ENCODE measurements at places on chromosomes 2 and 18.

- DNase-seq, result no peak
Observed at GRCh38 chr18:21074336-21075323, 37.0 kb downstream of the ROCK1 start.

DNA sequence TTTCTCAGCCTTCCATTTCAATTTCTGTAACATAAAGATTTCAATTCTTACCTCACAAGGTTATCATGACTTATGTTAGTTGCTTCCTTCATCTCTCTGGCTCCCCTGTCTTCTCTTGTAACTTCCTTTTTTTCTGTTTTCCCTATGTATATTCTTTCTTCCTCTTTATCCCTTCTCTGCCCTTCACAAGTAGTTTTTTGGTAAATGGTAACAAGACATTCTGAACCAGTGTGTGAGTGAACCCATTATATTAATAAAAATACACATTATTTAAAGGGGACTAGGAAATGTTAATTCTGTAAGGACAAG, 8.4 kb downstream of the ACSL3 start:
- DNase-seq, result no peak

GRCh38 chr2:113777371-113777770, 20.9 kb upstream of the SLC35F5 start:
- DNase-seq, result no peak

DNA sequence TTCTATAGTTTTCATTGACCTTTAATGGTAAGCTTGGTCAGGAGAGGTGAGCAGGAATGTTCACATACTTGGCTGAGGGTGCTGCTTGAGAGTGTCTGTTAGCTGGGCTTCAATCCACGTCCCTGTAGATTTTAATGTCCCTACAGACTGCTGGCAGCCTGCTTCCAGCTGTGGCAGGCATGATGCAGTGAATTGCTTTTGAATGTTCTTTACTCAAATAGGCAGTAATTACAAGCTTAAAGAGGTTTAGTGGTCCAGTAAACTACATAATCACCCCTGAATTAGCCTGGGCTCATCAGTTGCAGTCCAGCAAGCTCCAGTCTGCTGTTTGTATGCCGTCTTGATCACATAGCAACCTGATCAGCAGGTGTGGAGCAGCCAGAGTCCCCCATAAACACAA, 102.1 kb downstream of the MEIS1 start:
- no peak for DNase-seq

DNA sequence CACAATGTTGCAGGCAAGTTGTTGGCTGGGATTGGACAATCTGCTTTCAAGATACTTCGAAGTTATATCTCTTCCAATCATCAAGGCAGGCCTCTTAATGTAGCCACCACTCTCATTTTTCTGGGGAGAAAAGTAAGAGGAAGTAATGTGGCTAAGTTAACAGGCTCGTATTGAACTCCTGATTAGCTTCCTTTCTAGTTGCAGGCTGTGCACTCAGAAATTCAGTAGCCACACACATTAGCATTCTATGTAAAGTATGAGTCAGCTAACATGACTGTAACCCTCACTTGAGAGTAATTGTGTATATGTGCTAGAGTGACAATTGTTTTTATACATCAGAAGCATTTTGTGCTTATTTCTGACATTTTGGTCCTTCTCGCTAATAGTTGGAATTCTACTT, 3.3 kb downstream of the TWSG1 start:
- DNase-seq, result no peak

DNA sequence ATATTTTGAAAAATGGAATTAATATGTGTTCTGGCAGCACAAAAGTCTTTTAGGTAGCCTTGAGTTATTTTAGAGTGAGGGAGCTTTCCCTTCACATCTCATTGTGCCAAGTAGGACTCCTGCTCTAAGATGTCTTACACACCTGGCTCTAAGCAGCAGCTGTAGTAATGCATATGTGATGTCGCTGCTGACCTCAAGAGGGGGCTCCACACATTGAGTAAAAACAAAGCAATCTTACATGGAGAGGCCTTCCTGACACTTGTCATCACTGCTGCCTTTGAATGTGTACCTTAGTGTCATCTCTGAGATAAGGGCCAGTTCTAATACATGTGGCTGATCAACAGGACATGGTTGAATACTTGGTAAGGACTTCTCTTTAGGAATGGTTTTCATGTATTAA, 75.8 kb downstream of the ACTR3 start:
- DNase-seq, result peak; percentile 35

- peak; percentile 44 for DNase-seq
Observed at GRCh38 chr2:187404431-187405110, 43.5 kb downstream of the CALCRL start.

DNA sequence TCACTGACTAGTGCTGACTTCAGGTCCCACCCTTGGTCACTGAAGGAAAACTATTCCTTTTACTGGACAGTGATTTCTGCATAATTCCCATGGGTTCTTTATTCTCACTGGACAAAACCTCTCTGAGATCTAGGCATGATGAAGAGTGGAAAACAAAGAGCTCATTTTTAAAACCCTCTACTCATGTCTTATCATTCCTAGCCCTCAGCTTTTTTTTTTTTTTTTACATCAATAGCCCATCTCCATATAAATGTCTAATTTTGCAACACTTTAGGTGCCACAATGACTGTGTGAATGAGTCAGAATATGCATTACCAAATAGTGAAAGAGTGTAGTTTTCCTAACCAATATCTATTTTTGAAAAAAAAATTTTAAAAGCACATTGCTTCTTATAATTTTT, 74.8 kb downstream of the TCF4 start:
- DNase-seq, result peak; percentile 39

DNA sequence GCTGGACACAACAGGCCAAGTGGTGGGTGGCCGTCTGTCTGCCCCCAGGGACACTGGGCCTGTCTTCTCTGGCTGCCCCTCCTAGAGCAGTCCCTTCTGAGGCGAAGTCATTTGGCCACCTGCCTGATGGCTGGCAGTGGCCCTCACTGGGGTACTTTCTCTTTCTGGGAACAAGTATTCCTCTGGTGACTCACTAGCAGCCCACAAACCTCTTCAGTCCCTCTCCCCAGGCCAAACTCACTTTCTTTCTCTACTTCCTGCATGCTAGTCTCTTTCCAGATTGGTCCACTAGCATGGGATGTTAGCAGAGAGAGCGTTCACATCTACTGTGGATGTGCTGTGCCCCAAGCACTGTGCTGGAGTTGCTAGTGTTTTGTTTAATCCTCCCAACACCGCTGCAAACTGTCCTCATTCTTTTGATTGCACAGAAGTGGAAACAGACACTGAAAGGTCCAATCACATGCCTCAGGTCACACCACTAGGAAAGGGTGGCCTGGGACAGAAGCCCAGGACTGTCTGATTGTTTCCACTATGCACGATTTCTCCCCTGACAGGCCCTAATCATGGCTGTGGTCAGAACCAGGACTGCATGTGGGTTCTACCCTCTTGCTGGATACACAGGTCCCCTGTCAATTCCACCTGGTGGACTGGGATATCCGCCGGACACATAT, 5.2 kb downstream of the DYSF start:
- peak; percentile 48 for DNase-seq

DNA sequence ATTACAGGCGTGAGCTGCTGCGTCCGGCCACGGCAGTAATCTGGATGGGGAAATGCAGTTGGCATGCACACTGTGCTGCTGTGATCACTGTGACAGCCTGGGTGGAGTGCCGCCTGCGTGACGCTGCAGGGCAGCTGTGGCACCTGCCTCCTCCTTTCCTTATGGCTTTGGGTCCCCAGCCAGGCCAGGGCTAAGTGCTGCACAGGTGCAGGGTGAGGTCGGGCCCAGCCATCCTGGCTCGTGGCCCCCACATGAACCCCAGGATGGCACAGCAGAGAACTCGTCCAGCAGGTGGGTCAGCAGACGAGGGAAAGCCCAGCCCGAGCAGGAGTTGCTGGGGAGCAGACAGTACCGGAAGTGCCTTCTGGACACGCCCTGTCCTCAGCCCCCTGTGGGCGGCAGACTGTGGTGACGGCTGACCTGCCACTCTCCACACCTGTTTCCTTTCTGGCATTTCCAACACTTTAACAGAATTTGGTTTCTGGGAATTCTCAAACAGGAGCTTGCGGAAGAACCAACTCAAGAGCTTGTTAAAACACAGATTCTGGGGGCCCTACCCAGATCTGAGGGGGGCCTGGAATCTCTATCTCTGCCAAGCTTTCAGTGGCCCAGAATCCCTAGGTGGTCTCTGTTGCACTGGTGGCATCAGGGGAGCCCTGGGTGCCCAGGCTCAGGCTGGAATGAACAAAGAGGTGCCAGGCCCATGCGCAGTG, 16.9 kb downstream of the HS1BP3 start:
- no peak for DNase-seq

DNA sequence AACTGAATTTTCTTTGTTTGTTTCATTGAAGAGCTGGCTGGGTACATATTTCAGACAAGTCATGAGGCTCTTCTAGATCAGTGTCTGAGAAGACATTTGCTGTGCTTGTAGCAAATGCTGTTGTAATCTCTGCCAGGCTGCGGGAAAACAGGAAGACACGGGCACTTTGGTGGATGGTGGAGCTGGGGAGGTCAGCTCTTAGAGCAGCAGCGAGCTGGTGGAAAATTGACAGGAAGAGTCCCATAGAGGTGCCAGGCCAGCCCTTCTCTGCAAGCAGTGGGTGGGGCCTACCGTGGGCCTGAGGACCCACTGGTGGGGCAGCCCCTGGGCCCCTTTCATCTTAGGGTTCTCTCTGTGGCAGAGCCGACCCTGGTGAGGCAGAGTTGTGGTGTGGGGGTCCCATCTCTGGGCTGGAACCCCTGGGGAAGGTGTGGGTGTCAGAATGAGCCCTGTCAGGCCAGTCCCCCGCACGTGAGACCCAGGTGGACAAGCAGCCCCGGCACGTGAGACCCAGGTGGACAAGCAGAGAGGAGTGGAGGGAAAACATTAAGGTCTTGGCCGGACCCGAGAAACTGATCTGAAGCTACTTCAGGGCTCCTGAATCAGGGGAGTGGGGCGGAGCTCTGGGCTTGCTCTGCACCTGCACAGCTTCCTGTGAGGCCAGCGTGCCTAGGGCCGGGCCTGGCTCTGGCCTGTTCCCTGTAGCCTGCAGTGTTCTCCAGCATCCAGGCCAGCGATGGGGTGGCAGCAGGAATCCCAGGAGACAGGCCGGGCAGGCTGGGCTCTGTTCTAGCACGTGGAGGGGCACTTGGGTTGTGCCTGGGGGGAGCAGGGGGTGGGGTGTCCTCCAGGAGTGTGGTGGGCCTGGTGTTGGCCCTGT, 273.5 kb upstream of the HDAC4 start:
- DNase-seq, result no peak

DNA sequence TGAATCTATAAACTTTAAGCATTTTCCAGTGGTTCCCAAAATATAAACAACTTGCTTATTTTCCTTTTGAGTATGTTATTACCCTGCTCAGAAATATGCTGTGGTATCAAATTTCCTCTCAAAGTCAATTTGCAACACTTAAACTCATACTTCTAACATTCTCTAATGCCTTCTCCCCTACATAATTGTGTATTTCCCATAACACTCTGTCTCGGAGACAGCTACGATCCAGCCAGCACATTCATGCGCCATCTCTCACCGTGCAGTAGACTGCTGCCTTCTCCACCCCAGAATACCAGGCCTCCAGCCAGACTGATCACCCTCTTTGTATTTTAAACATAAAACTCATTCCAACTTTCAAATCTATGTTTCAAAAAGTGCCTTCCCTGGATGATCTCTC, 41.8 kb downstream of the TIMM21 start:
- DNase-seq, result no peak

DNA sequence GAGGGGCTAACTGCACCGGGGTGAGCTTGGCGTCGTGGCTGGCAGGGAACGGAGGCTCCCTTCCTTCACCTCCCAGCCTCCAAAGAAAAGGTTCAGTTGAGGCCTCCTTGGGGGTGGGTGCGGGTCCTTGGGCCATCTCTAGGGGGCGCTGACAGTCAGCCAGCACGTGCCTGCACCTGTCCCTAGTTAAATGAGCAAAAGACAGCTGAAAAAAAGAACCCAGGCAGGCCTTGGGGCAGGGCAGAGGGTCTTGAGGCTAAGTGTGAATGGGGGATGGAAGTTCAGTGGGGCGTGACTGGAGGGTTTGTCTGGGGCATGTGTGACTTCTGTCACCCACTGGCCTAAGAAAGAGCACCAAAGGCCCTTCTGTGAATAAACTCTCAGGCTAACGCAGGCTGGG, 56.4 kb downstream of the ZFP36L2 start:
- DNase-seq, result no peak

- peak; percentile 92 for DNase-seq
Observed at GRCh38 chr2:230219419-230220331, at the start of gene SP110. SP110 (minus strand) TSS chr2:230219984; CDS start chr2:230216927, 3,057 bp downstream.

DNA sequence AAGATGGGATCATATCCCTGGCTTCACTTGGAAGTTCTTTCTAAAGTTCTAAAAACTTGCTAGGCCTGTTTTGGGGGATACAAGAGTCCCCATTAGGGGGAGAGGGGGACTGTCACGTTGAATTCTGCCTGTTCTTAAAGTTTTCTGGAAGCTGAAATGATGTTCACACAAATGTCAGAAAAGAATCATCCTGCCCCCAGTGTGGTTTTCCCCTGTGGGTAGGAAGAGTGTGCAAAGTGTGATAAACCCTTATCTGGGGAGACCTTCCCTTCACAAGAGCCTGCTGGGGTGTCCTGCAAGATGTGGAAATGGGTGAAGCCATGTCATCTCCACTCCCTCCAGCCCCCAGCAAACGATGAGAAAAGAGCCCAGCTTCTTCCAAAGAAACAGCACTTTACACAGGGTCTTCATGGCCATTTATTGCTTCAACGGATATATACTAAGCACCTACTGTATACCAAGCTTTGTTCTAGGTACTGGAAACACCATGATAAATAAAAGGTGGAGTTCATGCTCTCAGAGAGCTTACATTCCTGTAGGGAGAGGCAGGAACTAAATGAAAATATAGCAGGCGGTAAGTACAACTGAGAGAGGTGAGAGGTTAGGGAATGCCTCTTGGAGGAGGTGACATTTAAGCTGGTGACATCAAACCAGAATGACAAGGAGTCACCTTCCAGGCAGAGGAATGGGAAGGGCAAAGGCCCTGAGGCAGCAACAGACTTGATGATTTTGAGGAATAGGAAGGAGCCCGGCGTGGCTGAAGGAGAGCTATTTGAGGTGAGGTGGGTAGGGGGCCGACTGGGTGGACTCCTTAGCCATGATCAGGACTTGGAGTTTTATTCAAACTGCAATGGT, 1.6 kb downstream of the MFSD2B start:
- DNase-seq, result no peak

DNA sequence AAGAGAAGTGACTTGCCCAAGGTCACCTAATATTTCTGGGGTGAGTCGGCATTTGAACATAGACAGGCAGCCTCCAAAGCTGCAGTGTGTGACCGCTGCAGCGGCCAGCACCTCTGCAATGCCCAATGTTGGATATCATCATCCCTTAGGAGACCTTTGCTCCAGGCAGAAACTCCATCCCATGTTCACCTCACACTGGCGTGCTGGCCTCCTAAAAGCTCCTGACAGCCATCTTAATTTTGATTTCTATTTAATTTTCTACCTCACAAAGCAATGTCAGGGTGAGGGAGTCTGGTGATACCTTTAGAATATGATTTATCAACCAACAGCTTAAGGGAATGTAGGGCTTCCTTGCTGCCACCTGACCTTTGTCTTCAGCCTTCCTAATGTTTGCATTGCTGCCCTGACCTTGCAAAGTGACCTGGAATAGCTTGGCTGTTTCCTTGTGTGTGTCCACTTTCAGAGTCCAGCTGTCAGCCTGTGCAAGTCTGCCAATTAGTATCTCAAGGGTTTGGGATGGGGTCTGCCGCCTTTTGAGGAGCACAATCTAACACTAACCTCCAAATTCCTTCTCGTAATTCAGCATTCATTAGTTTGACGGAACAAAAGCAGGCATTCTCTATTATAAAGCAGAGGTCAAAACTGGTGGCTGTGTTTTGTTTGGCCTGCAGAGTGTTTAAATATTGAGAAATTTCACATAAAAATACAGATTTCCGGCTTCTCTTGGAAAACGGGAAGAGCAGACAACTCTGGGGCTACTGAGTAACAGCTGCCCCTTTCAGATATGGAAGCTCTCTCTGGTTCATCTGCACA, 127.6 kb downstream of the PLEKHM3 start:
- DNase-seq, result no peak
